ENCODE measurements at places on chromosomes 3 and 15.
A peak's percentile ranks its signal among the peaks of the same experiment; 100 is the strongest.

DNA sequence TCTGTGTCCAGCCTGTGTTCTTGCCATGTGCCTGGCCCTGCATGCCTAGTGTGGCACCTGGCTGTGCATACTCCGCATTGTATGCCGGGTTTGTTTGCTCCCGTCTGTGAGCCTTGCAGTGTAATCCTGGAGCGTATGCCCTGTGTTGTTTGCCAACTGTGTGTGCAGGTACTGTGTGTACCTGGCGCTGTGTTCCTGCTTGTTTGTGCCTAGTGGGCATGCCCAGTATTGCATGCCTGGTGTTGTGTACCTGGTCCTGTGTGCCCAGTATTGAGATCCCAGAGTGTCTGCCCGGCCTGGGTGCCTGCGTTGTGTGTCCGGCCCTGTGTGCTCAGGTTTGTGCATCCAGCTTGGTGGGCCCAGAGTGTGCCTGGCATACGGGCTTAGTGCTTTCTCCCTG, 54.5 kb upstream of the CHRNA7 start:
- no peak for DNase-seq

GRCh38 chr3:71180524-71180923, 403.0 kb downstream of the FOXP1 start:
- DNase-seq: no peak

DNA sequence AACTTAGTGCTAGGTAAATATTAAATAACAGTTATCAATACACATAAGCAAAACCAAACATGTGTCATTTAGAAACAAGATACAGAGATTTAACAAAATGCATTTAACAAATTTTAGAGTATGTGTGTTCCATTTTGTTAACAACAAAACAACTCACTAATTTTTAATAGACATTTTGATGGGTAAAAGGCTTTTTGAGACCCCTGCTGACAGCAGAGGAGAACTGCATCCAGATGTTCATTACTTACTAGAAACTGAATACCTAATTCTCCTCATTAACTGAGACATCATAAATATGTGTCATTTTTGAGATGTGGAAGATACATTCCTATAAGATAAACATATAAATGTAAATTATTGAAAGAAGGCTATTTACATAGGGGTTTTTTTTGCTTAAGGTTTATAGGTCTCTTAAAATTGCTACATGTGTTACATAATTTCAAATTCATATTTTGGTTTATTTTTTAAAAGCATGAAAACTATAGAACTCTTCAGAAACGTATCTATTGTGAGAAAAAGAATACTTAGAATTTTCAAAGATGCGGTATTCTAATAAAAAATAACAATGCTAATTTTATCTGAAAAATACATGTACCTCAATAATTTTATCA, 1009.8 kb downstream of the TUSC7 start:
- DNase-seq: no peak

DNA sequence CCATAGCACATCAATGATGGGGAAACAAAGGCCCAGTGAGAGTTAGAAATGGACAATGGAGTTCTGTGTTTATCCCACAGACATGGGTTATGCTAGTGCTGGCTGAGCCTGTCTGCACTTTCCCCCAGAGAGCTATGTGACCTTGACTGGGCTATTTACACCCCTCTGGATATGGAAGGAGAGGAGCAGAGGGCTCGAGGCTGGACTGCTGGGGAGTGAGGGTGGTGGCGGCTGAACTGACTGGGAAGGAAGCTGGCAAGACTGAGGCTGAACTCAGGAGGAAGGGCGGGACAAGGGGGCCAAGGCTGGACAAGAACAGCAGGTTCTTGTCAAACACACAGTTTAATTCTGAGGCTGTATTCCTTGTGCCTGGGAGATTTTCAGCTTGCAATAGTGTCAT, 10.8 kb upstream of the INSYN1 start:
- no peak for DNase-seq

- DNase-seq: no peak
Observed at GRCh38 chr3:16875876-16876550, 8.7 kb upstream of the PLCL2 start.

- no peak for DNase-seq
Observed at GRCh38 chr15:48458876-48459275, 127.6 kb downstream of the DUT start.

DNA sequence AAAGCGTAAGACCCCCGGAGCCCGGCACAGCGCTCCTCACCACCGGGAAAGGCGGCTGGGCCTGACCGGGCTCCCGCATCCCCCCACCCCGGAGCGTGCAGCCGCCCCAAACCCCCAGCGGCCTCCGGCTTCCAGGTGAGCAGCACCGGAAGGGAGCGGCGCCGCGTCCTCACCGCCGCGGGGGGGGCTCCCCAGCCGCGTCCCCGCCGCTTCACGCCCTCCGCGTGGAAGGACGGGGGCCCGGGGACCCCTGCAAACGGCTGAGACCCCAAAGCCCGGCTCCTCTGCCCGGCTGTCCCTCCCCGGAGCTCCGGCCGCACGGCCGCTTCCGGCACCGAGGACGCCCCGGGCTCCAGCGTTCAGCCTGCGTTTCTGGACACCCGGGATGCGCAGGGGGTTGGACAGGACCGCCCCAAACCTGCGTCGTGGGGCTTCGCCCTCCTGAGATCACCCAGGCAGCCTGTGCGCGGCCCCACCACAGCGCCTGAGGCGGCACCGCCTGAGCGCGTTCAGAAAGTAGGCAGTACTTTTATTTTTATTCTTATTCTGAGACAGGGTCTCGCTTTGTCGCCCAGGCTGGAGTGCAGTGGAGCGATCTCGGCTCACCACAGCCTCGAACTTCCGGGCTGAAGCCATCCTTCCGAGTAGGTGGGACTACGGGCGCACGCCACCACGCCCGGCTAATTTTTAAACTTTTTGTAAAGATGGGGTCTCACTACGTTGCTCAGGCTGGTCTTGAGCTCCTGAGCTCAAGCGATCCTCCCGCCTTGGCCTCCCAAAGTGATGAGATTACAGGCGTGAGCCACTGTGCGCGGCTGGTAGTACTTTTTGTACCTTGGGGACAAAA, 51.6 kb upstream of the BLM start:
- DNase-seq: peak; percentile 54

DNA sequence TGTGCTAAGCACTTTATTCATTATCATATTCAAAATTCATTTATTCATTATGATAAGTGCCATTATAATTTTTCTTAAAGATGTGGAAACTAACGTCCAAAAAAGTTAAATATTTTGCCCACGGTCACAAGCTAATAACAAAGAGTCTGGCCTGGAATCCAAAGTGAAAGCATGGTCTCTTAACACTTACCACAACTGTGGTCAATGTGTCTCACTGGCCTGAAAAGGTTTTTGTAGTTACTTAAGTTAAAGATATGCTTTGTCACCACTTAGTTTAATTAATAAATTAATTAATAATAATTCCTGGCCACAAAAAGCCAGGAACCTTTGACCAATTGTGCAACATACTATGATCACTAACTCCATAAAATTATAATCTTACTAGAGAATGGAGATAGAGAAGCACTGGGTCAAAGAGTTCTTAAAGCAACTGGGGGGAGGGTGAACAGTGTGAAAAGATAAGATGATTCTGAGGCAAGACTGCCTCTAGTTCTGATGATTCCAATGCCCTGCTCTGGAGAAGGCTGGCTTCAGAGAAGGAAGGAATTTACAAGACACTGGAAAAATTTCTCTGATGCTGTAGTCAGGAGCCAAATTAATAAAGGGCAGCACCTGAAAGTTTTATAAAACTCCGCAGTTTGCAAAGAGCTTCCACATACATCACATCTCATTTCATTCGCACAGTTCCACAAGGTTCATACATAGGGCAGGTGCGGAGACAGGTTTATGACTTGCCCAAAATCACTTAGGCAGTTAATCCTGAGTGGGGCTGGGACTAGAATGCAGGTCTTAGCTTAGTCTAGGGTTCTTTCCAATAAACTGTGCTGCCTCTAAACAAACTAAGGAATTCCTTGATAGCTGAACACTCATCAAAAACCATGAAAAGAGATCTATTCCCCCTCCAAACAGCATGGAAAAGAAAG, 32.5 kb downstream of the NPTN start:
- DNase-seq: no peak

DNA sequence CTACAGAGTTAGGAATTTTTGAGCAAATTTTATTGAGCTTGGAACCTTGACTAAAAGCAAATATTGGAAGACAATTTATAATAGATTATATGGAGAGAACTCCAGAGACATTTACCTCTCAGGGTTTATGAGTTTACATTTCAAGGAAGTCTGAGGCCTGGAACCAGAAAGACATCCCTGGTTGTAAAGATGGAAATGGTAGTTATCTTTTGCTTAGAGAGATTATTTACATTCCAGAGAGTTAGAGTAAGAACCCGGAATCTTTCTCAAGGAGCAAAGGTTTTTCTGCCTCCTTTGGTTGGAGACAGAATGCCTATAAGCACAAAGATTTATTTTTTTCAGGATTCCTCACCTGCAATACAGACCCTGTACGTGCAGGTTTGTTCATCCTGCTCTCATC, 458.1 kb downstream of the TBL1XR1 start:
- no peak for DNase-seq

GRCh38 chr15:68618394-68618793, 39.6 kb downstream of the CORO2B start:
- DNase-seq: no peak

DNA sequence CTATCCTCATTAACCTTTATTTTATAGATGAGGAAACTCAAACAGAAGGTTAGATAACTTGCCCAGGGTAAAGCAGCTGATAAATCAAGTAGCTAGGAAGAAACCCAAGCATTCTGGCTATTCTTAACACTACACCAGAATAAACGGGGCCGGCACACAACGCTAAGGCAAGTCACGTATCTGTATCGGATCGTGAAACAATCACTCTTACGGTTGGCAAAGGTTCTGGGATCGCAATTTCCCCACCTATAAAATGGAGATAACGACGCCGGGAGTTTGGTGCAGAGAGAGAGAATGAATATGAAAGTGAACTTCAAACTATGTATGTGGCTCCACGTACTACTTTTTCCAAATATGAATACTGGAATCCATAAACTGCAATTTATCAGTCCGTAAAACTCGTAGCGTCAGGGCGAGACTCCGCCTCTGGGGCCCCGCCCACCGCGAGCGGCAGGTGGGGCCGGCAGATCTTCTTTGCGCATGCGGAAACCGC, 252 bp upstream of the ARMC8 start:
- DNase-seq: peak; percentile 55

DNA sequence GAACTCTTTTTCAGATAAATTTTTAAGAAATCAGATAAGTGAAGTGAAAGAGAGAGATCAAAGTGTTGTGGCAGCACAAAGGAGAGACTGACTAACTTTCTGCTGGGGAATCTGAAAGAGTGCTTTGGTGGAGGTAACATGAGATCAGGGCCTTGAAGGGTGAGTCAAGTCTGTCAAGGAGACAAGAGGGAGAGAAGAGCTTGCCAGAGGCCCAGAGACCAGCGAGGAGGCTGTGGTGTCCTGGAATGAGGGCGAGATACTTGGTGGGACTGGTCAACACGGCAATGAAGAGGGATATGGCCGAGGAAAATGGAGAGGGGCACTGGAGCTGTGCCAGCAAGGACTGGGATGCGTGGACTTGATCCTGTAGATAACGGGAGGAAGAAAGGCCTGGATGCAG, 4.6 kb downstream of the TADA3 start:
- DNase-seq: no peak

DNA sequence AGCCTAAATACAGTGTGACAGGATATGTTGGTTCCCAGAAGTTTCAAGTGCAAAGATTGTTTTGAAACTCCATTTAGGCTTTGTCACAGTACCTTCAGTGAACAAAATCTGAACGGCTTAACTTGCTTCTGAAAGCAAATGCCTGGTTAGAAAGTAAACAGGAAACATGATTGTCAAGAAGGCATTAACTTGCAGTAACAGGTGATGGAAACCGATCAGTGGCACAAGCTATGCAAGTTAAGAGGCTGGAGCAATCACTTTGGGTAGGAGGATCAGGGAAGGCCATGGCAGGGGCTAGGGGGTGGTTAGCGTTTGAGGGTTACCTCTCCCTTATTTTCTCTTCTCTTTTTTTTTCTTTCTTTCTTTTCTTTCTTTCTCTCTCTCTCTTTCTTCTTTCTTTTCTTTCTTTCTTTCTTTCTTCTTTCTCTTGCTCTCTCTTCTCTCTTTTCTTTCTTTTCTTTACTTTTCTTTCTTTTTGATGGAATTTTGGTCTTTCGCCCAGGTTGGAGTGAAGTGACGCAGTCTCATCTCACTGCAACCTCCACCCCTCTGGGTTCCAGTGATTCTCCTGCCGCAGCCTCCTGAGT, 2.4 kb downstream of the HYKK start:
- no peak for DNase-seq

GRCh38 chr3:35383719-35384555, 255.4 kb upstream of the ARPP21 start:
- DNase-seq: no peak

DNA sequence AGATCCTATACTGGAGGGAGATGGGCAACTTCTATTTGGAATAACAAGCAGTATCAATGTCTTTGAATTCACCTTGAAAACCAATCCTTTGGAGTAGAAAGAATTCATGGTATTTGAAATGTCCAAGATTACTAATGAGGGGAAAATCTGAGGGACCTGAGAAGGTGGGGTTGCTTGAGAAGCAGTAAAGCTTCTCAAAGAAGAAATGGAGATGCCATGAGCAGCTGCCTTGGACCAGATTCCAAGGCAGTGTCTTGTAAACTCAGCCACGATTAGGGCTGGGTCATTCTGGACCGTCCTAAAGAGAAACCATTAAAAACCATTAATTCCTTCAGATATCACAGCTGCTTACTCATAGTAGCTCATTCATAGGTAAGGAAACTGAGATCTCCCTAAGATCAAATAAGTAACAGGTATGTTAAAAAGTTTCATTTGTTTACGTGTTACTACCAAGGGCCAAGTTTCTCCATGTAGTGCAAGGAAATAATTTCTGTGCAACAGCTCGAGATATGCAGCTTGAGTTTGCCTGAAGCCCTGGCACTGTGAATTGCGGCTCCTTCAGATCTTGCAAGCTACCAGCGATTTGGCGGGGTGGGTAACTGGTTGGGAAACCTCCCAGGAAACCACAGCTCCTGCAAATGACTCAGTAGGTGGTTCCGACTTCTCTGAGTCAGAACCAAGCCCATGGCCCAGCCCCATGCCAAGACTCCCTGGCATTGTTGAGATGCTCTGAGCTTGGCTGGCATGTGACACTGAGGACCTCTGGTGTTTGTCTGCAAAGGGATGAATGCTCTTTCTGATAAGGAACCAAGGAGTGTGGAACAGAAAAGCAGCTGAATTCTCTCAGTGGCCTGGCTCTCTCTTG, 296.8 kb downstream of the RORA start:
- DNase-seq: no peak

DNA sequence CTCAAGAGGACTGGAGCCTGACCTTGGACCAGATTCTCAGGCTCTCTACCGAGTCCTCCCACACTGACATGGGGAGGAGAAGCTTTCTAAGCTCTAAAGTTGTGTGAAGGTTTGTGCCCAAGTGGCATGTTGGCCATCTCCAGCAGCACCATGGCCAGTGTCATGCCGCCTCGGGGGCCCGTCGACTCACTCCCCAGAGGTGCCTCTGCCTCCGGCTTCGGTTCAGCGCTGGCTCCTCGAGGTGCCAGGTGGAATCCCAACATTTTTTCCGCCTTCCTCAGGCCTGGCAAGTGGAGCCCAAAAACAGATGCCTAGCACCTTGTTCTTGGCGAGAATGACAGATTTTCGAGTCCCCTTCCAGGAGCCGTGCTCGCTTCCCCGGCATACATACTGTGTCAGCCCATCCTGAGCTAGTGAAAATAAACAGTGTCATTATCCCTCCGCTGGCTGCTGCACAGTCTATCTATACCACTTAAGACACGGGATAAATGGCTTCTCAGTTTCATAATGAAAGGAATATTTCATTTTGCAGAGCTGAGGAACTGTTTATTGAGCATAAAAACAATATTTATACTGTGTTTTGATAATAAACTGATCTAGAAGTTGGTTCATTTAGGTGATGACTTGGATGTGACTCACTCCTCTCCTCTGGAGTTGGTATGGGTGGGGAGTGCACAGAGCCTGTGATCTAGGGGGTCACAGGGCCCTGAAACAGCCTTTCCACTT, 328.5 kb upstream of the TLE3 start:
- no peak for DNase-seq
